ENCODE measurements at places on chromosomes 12 and 14.

DNA sequence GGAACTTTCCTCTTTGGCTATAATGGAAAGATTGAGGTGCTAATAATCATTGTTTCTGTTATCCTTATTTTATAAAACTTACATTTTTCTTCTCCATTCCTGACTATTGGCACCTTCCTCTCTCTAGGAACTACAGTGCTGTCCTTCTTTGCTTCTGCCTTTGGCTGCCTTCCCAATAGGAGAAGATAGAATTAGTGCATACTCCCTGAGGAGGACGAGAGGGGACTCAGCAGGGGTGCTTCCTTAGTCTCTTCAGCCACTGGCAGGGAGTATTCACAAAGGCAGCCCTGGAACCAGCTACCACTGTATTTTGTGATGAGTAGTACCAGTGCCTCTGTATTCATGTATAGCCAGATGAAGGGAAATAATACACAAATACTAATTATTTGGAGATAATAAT lies 208.5 kb downstream of the FOXG1 start:
- DNase-seq = no peak

DNA sequence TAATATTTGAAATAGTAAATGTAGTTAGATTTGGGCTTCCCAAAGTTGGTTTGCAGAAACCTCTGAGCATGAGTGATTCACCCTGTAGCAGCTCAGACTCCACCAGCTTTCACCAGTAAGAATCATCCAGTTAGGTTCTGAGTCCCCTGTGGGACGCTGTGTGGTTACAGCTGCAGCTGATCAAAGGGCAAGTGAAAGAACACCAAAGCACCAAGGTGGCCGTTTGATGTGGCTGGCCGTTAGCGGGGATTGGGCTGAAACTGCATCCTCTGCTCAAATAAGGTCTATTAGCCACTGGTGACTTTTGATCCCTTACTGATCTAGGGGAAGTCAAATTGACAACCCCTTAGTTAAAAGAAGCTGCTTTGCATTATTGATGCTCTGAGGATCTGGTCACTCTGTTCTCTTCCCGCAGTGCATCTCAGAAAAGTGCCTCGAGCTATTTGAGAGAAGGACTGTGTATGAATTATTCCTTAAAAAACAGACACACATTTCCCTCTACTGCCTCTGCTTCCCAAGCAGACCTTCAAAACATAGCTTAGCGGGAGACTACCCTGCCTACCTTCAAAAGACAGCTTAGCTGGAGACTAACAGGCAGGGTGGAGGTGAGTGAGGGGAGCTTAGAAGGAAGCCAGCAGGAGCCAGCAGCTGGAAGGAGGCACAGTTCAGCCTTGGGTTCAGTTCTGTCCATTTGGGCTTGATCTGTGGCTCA lies 3.7 kb downstream of the ABHD12B start:
- DNase-seq = peak; percentile 73

DNA sequence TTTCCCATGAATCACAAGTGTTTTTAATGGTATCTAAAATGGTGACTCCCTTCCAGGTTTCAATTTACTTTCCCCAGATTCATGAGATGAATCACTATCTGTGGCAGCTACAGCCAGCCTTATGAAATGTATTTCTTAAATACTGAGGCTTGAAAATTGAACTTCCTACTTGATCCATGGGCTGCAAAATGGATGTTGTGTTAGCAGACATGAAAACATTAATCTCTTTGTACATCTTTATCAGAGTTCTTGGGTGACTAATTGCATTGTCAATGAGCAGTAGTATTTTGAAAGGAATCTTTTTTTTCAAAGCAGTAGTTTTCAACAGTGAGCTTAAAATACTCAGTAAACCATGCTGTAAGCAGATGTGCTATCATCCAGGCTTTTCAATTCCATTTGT lies 250.8 kb downstream of the SLC6A15 start:
- no peak for DNase-seq

DNA sequence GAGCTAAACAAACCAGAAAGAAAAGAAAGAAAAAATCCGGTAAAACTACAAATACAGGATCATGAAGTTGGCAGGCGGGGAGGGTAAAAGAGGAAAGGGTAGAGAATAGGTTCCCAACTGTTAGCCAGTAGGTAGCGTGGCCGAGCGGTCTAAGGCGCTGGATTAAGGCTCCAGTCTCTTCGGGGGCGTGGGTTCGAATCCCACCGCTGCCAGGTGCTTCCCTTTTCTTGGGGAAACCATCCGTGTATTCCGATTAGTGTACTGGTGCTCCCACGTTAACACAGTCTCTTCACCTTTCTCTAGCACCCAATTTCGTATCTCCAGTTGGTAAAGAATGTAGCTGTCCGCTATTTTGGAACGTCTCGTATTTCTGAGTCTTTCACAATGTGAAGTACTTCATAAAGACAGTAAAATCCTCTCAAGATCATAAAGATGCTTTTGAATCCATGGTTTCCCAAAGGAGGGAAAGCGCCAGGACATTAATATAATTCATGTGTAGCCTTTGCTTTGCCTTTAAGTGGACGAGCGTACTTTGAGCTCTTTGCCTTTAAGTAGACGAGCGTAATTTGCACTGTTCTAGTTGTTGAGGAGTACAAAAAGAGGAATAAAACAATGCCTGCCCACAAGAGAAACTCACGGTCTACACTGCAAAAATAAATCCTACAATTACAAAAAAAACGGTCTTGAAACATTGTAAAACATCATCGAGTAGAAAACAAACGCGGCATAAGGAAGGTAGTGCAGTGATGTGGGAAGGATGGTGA lies 19.0 kb upstream of the RNASE12 start:
- DNase-seq = peak; percentile 68

DNA sequence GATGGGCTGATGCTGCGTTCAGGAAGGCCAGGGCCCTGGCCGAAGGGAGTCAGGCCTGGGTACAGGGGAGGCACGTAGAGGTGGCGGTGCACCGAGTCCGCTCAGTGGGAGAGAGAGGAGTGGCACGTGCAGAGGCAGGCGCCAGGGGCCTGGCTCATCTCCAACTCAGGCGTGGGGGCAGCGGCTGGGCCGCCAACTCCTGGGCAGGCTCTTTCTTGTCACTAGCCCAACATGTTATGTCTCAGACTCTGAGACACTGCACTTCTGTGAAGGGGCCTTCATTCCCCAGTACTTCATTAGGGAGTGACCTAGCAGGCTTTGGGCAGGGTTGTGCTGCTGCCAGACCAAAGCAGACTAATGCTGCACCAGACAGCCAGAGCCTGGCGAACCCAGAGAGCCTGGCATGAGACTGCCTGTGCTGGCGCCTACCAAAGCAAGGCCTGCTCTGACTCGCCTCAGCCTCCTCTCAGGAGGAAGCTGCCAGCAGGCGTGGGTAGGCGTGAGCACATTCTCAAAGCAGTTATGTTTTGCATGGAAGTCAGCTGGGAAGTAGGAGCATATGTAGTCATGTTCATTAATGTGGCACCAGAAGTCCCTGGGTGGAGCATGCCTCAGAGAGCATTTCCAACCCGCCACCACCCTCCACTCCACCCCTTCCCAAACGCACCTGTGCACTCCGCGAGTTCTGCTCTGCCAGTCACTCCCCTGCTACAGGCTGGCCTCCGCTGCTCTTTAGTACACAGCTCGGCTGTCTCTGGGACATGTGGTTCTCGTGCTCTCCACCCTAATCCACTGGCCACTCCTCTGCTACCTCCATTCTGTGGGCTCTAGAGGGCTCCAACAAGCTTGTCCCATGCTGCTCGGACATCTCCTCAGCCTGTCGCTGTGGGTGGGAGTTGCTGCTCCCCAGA lies 9.7 kb downstream of the CKB start:
- DNase-seq = no peak

- no peak for DNase-seq
Measured at GRCh38 chr12:122880155-122880667, 15.7 kb downstream of the VPS37B start.

DNA sequence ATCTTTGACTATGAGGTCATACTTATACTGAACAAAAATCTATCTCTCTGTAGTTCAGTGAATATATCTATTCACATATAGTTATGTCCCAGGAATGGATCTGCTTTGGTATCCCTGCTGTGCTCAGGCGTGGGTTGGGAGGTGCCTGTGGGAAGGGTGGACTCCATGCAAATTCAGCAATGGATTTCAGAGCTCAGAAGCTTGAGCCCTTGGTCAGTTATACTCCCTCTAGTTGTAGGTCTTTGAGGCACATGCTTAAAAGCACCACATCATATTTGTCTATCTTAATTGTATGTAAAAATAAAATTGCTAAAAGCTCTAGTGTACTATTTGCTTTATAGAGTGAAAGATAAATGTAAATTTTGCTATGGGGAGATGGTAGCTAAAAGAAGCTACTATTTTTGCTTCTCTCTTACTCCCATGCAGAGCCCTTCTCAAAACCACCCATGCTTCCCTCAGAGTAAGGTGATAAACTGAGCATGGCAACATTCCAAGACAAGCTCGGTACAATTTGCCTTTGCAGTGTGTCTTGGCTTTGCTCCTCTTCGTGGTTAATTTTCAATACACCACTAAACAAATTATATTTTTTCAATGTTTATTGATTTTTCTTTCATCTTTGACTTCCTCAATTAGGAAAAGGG lies 54.9 kb downstream of the SLC16A7 start:
- DNase-seq = no peak

- DNase-seq = no peak
Measured at GRCh38 chr14:100330388-100330931, 7.3 kb downstream of the SLC25A47 start.

GRCh38 chr12:47819896-47820630 lies at the start of gene HDAC7:
Gene HDAC7 (minus strand): TSS chr12:47819903. CDS start chr12:47819785, 118 bp downstream.
- peak; percentile 40 for DNase-seq

GRCh38 chr12:3881281-3881950 lies 8.2 kb upstream of the PARP11 start:
- no peak for DNase-seq

DNA sequence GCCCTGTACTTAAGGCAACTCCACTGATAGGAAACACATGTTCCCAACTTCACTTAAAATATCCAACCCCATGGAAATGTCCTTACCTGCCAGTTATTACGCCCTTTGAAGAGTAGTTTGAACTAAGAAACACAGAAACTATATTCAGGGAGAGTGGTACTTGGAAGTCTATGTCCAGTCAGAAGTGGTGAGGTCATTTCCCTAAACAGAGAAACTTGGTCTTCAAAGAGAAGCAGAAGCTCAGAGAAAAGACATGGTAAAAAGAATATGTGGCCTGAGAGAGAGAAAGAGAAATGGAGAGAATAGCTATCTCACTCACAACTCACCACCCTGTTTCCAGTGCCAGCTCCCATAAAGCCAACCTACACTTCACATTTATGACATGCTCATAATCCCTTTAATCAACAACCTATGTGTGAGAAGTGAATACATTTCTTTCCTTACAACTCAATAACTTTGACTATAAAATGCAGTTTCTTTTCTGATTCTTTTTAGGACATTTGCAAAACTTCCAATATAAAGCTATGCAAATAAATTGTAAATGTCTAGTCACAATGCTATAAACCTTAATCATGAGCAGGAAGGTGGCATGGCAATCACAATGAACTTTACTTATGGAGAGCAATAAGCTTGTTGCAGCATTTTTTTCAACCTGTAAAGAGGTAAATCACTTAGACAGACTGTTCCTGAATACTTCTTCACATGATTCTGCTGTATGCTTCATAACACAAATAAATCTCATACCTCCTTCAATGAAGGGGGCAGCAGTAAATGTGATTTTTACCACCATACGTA lies 67.1 kb downstream of the CPNE8 start:
- DNase-seq = no peak

- no peak for DNase-seq
Measured at GRCh38 chr12:80317307-80317706, 126.7 kb upstream of the PTPRQ start.

DNA sequence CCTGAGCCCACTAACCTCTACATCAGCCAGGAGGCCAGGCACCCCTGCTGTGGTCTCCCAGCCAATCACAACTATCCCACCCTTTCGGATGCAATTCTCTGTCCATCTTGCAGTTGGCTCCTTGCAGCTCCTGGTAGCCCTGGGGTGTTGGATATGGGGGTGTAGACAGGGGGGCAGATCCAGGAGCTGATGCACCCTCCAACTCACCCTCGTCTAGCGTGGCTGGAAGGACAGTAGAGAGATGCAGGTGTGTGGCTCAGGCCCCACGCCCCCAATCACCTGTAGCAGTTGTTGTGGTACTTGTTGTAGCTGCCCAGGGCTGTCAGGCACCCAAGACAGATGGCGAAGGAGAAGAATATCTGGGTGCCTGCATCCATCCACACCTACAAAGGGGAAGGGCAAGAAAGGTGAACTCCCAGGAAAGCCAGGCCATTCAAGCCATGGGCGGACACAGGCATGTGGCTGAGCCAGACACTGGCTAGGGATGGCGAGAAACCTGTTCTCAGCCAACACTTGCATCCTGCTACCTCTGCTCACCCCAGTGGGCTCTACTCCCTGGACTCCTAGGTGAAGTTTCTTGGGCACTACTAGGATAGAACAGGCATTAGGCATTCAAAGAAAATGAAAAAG lies 13.4 kb upstream of the SLC6A12 start:
- no peak for DNase-seq

- DNase-seq = no peak
Measured at GRCh38 chr14:99593971-99594841, 9.8 kb downstream of the CCDC85C start.

DNA sequence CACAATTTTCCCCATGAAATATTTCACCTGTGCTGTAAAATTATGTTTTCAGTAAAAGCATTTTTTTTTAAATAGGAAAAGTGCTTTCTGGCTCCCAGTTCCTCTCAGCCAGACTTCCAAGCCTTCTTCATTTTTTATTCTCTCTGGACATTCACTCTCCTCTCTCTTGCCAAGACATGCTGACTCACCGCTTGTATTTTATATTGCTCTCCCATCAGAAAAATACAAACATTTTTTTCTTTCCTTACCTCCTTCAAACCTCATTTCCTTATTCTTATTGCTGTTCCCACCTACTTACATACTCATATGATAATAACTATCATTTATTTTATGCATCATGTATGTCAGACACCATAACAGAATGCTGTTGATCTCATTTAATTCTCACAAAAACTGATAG lies 37.7 kb upstream of the ZNF641 start:
- no peak for DNase-seq

DNA sequence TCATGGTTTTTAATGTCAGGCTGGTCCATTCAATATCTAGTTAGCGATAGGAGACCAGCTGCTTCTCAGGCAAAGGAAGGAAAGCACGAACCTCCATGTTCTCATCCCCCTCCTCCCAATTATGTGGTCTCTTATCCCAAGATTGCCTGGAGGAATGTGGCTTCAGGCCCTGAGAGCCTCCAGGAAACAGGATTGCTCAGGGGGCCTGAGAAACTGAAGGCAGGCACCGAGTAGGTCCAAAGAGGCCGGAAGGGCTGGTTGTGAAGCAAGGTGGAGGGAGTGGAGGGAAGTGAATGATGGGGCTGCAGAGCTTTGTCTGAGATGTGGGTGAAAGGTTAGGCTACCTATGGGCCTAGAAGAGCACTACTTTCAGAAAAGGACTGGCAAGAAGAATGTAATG lies 188.2 kb upstream of the DDHD1 start:
- DNase-seq = no peak
